Aorta (tissue), 5 donors: ENCODE measurements at places on chromosomes 5 and 9. TPM values are rescaled to one million over a fixed set of nuclear protein-coding genes. Genes with fewer than 3 reads are reported as not detected.
A peak's percentile ranks its signal among the peaks of the same experiment; 100 is the strongest.

Gene GARIN3
- total RNA-seq = not detected

- H3K4me1 ChIP-seq = no peaks in the 10 kb centered on the region
- no peaks in the 10 kb centered on the region for H3K36me3 ChIP-seq
- H3K27me3 ChIP-seq = no peaks in the 10 kb centered on the region
- DNase-seq = peak; percentile 57
- no peak overlapping the region for H3K27ac ChIP-seq
- H3K4me3 ChIP-seq = no peak overlapping the region
Measured at GRCh38 chr5:179321206-179321987, 23.9 kb downstream of the ADAMTS2 start.

Gene PCDH1
- 41.9 TPM for total RNA-seq

Gene CENPK
- total RNA-seq = 3.7 TPM

GRCh38 chr5:170534177-170534576 is 30.4 kb downstream of the KCNIP1 start:
- H3K4me3 ChIP-seq = no peak overlapping the region
- no peak overlapping the region for H3K27ac ChIP-seq
- DNase-seq = no peak
- no peaks in the 10 kb centered on the region for H3K27me3 ChIP-seq

GRCh38 chr9:136430588-136431234 is 8.9 kb downstream of the INPP5E start:
- H3K4me1 ChIP-seq = no peaks in the 10 kb centered on the region
- H3K36me3 ChIP-seq = peaks cover 5% of the 10 kb centered on the region
- H3K27ac ChIP-seq = no peak overlapping the region

DNA sequence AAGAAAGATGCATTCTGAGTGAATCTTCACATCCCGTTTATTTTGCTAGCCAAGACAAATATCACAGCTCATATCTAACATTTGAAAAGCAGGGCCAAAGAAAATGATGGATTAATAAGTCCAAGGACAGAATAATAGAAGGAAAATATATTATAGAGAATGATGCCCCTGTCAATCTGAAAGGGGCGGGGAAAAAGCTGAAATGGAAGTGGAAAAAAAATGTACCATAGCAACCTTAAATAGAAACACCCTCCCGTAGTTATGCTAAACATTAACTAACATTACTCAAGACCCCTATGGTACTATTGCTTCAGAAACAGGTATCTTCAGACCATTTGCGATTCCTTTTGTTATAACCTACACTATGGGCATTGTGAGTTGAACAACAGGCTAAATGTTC is 67.7 kb upstream of the SMARCA2 start:
- H3K27me3 ChIP-seq = no peaks in the 10 kb centered on the region
- no peak overlapping the region for H3K27ac ChIP-seq
- H3K4me1 ChIP-seq = no peaks in the 10 kb centered on the region
- no peaks in the 10 kb centered on the region for H3K36me3 ChIP-seq
- H3K4me3 ChIP-seq = no peak overlapping the region

DNA sequence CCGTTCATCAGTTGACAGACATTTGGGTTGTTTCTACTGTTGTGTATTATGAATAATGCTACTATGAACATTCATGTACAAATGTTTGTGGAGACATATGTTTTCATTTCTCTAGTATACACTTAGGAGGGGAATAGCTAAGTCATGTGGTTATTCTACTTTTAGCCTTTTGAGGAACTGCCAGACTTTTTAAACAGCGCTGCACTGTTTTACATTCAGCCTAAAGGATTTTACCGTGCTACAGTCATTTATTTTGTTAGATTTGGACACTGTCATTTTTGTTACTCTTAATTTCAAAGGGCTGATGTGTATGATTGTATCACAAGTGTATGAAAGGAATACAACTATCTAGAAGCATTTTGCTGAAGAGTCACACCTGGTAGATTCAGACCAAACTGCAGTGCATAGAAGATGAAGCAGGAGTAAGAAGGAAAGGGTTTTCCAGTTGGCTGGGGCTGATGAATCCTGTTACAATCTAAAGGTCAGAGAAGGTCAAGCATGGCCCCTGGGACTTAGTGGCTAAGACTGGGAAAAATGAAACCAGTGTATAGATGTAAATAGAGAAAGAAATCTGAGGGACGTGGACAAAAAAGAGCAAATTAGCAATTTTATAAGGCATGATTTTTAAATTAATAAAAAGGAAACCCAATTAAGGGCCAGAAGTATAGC is 509.7 kb downstream of the PSAT1 start:
- H3K27ac ChIP-seq = no peak overlapping the region
- no peak overlapping the region for H3K4me3 ChIP-seq
- H3K27me3 ChIP-seq = no peaks in the 10 kb centered on the region
- H3K4me1 ChIP-seq = no peaks in the 10 kb centered on the region
- DNase-seq = no peak

- no peaks in the 10 kb centered on the region for H3K4me1 ChIP-seq
- no peak for DNase-seq
- no peaks in the 10 kb centered on the region for H3K27me3 ChIP-seq
- H3K4me3 ChIP-seq = no peak overlapping the region
- no peak overlapping the region for H3K27ac ChIP-seq
Measured at GRCh38 chr9:13063880-13064459, 215.5 kb downstream of the MPDZ start.

DNA sequence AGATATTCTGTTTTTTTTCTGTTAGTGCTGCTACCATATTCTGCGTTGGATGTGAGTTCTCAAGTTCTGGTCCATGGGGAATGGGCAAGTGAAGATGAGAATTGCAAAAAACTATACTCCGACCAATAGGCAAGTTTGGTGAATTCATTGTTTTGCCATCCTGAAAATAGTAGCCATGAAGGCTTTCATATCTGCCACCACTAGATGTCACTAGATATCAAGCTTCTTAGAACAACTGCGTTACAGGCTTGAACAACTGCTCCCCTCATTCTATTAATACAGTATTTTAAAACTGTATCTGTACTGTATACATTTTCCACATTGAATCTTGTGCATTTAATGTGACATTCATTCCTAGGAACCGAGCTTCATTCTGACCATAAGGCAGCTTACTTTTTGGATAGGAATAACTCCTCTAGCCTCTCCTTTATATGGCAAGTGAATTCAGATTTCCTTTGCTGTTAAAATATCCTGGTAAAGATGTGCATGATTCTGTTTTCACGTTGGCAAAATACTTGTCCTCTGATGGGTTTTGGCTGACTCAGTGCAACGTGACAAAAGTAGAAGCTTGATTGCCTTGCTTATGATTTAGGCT is 163.6 kb downstream of the SREK1 start:
- H3K36me3 ChIP-seq = no peaks in the 10 kb centered on the region
- no peak overlapping the region for H3K27ac ChIP-seq
- H3K27me3 ChIP-seq = no peaks in the 10 kb centered on the region
- DNase-seq = no peak
- no peak overlapping the region for H3K4me3 ChIP-seq

DNA sequence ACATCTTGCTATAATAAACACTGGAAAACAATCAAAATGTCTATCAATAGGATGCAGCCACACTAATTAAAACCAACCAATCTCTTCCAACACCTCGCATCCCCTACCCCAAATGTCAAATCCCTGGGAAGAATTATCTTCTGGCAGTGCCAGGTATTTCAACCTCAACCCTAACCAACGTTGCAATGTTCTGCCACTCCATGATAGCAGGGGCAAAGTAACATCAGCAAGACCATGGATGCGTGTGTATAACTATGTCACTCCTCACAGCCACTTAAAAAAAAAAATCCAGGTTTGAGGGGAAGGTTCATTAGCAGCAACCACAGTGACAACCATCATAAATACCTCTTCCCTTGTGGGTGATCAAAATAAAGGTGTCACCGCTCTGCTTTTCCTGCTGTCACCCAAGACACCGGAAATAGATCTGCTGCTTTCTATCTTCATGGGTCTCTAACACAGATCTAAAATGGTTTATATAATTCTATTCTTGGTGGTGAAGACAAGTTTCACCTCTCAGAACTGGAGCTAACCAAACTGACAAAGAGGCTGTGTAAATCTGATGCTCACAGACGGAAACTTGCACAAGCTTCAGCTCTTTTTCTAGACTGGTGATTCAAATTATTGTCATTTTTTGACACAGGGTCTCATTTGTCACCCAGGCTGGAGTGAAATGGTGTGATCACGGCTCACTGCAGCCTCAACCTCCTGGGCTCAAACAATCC is 9.9 kb downstream of the HSPA9 start:
- no peaks in the 10 kb centered on the region for H3K4me1 ChIP-seq
- H3K27ac ChIP-seq = no peak overlapping the region
- DNase-seq = no peak
- no peak overlapping the region for H3K4me3 ChIP-seq
- H3K36me3 ChIP-seq = peaks cover 8% of the 10 kb centered on the region
- H3K27me3 ChIP-seq = no peaks in the 10 kb centered on the region

Gene BTNL8
- total RNA-seq = 0.30 TPM

- H3K4me3 ChIP-seq = no peak overlapping the region
- H3K27ac ChIP-seq = no peak overlapping the region
- no peaks in the 10 kb centered on the region for H3K4me1 ChIP-seq
- H3K27me3 ChIP-seq = no peaks in the 10 kb centered on the region
- no peaks in the 10 kb centered on the region for H3K36me3 ChIP-seq
Measured at GRCh38 chr9:131578731-131579504, 33.6 kb downstream of the PRRT1B start.

- H3K4me1 ChIP-seq = peaks cover 3% of the 10 kb centered on the region
- H3K27ac ChIP-seq = no peak overlapping the region
- no peak for DNase-seq
- no peaks in the 10 kb centered on the region for H3K27me3 ChIP-seq
- no peak overlapping the region for H3K4me3 ChIP-seq
- no peaks in the 10 kb centered on the region for H3K36me3 ChIP-seq
Measured at GRCh38 chr5:84032324-84032723, 311.7 kb upstream of the HAPLN1 start.

GRCh38 chr5:148214665-148215185 is 11.9 kb downstream of the SPINK6 start:
- no peak overlapping the region for H3K27ac ChIP-seq
- no peak for DNase-seq
- H3K4me3 ChIP-seq = no peak overlapping the region
- no peaks in the 10 kb centered on the region for H3K4me1 ChIP-seq
- H3K27me3 ChIP-seq = no peaks in the 10 kb centered on the region
- no peaks in the 10 kb centered on the region for H3K36me3 ChIP-seq

Gene WNK2
- 3.6 TPM for total RNA-seq

GRCh38 chr5:174796711-174797192 is 72.4 kb downstream of the MSX2 start:
- H3K4me3 ChIP-seq = no peak overlapping the region
- DNase-seq = no peak
- no peaks in the 10 kb centered on the region for H3K36me3 ChIP-seq
- no peak overlapping the region for H3K27ac ChIP-seq

DNA sequence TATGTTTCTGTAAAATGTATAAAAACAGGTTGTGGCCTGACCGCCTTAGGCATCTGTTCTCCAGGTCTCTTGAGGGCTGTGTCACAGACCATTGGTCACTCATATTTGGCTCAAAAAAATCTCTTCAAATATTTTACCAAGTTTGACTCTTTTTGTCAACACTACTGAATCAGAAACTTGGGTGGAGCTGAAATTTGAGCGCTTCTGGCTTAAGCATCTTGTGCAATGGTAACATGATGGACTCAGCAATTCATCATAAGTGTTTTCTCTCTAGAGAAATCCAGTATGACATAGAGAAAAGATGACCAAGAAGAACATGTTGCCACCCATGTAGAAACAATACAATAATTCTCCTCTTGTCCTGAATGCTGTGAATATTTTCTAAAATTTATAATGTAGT is 387.9 kb downstream of the MAT2B start:
- H3K27ac ChIP-seq = no peak overlapping the region
- no peaks in the 10 kb centered on the region for H3K36me3 ChIP-seq
- no peak overlapping the region for H3K4me3 ChIP-seq
- H3K4me1 ChIP-seq = no peaks in the 10 kb centered on the region
- DNase-seq = no peak

Gene NTNG2
- 1.8 TPM for total RNA-seq

DNA sequence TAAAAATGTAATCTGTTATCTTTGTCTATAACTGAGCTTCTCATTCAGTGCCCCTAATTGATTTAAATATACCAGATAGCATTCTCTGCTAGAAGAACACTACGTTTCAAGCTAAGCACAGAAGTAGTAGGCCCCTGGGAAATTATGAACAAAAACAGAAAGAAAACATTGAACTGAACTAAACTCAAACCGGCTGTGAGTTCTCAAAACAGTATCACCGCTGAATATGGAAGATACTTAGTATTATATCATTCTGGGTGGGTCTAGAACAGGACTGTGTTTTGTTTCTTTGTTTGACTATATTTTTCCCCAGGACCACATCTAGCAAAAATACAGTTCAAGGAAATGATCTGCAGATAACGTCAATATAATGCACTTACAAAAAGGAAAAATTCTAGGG is 95.1 kb upstream of the HMHB1 start:
- H3K4me3 ChIP-seq = no peak overlapping the region
- no peak for DNase-seq
- H3K27me3 ChIP-seq = no peaks in the 10 kb centered on the region
- no peaks in the 10 kb centered on the region for H3K4me1 ChIP-seq
